NCI-H1694 (cell line): ENCODE measurements at places on chromosomes 11 and 22.
A peak's percentile ranks its signal among the peaks of the same experiment; 100 is the strongest.

DNA sequence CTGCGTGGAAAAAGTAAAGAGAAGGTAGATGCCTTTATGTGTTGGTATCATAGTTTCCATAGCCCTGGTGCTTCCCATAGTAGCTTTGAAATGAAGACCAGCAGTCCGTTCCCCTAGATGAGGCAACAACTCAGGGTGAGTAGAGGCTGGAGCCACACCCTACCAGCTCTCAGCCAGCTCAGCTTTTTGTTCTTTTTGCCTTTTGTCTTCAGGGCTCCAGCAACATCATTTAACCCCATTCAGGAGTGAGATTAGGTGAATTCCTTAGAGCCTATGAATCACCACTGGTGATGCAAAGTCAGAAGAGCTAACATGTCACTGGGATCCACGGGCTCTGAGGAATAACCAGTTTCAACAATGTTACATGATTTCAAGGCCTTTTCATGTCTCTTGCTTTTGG lies 14.0 kb upstream of the SESN3 start:
- no peak for DNase-seq

- no peak for DNase-seq
These were observed 373.6 kb upstream of the DDI1 start for GRCh38 chr11:103662880-103663279.

- no peak for DNase-seq
These were observed 524.5 kb downstream of the BRD1 start for GRCh38 chr22:49303061-49303735.

DNA sequence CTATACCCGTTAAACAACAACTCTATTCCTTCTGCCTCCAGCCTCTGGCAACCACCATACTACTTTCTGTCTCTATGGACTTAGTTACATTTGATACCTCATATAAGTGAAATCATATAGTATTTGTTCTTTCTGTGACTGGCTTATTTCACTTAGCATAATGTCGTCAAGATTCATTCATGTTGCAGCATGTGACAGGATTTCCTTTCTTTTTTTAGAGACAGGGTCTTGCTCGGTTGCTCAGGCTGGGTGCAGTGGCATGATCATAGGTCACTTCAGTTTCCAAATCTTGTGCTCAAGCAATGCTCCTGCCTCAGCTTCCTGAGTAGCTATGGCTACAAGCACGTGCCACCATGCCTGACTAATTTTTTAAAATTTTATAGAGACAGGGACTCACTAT lies 29.4 kb upstream of the SORL1 start:
- DNase-seq, result no peak

DNA sequence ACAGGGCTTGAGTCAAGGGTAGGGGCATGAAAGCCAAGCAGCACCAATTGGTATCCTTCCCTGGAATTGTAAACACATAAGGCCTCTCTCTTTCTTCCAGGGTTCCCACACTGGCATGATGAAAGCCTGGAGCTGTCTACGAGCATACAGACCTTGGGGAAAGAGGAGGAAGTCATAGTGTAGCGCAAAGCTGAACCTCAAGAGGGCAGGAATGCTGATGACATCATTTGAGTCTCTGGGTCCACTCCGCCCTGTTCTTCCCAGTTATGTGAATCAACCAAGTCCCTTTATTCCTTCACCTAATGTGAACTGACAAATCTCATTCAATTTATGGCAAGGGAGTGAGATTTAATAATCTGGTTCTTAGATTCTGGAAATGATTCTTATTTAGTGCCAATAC lies 266.4 kb upstream of the NCAM1 start:
- DNase-seq, result no peak

GRCh38 chr11:76771446-76772099 lies 11.6 kb upstream of the TSKU start:
- DNase-seq, result no peak

DNA sequence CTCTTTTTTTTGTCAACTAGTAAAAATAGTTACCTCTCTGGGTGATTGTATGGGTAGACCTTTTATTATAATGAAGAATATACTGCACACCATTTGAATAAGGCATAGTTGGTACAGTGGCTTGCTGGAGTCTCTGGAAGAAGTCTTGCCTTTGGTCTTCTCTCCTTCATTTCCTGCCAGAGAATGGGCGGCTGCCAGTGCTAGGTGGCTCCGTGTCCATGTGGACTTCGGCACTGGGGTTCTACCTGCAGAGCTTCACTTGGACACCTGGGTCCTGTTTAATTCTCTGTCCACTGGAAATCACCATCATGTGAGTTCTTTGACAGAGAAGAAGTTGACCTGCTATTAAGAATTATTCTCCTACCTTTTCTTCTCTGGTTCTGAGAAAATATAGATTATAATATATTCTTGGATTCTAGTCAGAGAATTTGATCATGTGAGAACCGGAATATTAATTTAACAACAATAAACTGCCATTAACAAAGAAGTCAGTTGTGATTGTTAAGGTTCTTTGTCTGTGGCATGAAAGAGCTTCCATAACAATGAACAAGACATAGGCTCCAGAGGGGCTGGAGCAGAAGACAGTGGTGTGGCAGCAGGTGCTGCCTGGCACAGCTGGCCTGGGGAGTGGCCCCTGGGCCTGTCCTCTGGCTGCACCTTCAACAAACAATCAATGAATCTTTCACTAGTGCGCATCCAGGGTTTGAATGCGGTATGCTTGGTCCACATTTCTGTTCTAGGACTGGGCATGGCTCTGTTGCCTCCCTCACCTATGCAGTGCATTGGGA lies 77.5 kb downstream of the PPFIBP2 start:
- DNase-seq, result no peak

- no peak for DNase-seq
These were observed 326.2 kb downstream of the TBC1D22A start for GRCh38 chr22:47088480-47089158.

GRCh38 chr11:19329970-19330369 lies 89.2 kb upstream of the E2F8 start:
- no peak for DNase-seq

GRCh38 chr11:96055706-96056387 lies 131.9 kb upstream of the MTMR2 start:
- DNase-seq, result no peak

DNA sequence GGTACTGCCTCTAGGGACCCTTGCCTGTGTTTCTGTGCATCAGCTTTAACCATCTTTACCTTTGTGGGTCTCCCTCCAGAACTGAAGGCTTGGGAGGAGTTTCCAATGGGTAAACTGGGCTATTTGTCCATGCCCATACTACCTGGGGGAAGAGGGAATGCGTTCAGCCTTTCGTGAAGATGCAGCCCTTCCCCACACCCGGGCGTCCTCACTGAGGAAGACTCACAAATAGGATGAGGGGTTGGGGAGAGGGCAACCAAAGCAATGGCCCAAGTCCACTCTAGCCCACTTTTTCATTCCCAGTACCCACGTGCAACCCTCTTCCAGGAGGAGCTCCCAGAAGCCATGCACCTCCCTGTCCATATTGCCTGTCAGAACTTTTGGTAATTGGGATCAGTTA lies 61.8 kb upstream of the ADA2 start:
- DNase-seq, result no peak

- DNase-seq, result no peak
These were observed 296.6 kb downstream of the LUZP2 start for GRCh38 chr11:24793479-24793878.

- DNase-seq, result no peak
These were observed 17.8 kb upstream of the ALX4 start for GRCh38 chr11:44327730-44328129.

DNA sequence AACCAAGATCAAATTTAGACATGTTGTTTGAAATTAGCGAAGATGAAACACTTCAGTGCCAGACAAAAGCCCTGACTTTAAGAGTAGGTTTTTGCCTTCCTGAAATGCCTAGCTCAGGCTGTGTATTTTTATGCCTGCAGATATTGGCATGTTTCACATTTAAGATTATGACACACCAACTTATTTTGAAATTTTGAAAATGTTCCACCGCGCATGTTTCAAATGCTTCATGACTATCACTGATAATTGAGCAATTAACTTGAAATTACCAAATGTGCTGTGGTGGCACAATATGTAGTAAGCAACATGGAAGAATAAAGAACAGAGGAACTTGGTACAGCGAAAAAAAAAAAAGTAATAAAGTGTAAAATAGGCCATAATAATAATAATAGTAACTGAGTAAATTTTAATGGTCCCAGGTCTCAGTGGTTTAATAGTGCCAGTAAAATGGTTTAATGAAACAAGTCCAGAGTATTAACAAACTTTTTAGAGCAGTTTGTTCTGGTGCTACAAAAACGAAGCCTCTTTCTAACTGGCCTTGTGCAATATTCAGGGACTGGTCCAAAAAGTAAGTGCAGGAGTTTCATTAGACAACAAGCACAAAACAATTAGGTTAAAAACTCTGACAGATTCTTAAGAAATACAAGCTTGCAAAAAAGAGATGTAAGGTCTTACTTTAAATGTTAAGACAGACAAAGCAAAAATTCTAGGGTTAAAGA lies 112.5 kb upstream of the SOX6 start:
- DNase-seq, result no peak

GRCh38 chr11:15157181-15157580 lies 42.5 kb downstream of the INSC start:
- no peak for DNase-seq

GRCh38 chr11:117073539-117073938 lies 24.7 kb downstream of the SIK3 start:
- DNase-seq, result no peak

DNA sequence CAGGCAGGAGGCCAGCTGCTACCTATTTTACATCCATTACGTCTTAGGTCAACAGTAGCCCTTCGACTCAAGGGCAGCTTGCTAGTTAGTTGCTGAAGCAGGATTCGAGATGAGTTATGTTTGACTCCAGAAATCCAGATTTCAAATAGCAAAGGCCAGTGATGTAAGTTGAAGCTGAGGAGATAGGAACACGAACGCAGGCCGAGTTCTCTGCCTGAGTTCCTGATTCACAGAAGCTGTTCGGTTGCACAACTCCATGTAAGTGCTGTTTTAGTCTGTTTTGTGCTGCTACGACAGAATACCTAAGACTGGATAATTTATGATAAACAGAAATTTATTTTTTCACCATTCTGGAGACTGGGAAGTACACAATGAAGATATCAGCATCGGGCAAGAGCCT lies 111.2 kb downstream of the SLC1A2 start:
- DNase-seq, result no peak

- no peak for DNase-seq
These were observed 445.6 kb downstream of the SOX6 start for GRCh38 chr11:15910761-15911160.

GRCh38 chr11:57360991-57361390 lies 20.0 kb downstream of the PRG3 start:
- no peak for DNase-seq

DNA sequence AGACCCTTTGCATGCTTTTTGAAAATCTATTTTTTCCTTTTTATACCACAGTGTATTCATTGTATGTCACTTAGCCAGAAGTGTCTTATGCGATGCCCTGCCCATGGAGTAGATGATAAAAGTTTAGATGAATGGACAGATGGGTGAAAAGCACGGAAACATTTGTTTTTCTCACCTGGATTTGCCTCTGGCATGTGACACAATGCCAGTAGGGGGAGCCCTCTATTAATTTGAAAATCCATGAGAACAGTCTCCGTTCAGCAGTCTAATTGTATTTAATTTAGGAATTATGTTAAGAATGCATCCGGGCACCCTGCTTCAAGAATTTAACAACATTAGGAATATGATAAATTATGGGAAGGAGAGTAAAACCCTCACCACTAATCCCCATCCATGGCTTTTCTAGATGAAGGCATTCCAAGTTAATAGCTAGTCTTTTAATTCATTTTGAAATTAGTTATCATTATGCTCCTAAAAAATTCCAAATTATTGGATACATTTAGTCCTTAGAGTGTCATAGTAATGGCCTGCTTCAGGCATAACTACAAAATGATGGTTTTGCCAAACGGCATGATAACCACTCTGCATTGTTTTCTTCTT lies 55.3 kb upstream of the ALKBH3 start:
- peak; percentile 34 for DNase-seq

GRCh38 chr11:64096835-64097234 lies 61.1 kb downstream of the FLRT1 start:
- no peak for DNase-seq

DNA sequence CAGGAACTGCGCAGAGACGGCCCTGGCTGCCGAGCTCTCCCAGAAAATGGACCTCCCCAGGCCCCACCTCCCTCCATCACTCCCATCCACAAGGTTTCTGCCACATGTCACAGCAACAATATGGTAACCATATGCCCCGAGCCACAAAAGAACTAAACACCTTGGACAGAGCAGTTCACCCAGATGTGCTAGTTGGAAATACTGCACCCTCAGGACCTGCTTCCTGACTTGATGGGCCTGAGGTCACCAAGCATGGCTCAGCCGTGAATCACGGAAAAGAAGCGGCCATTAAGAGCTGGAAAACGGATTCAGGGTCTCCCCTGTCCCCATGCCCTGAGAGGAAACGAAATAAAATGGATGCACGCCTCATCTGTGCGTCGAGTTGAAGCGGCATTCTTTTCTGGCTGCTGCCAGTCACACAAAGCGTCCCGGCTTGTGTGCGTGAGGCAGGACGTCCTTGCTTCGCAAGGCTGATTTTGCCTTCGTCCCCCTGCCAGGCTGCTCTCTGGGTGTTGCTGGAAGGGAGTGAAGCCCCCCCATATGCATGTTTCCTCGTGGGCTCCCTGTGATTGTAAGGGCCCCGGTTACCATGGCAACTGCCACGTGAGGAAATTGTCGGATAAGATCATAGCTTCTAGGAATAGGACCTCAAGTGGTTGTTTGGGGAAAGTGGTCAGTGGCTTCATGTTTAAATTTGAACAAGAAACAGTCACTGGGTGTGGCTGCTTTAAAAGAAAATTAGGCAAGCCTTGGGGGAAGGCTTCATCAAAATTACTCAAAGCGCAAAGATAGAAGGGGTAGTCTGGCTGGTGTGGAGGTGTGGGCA lies 51.7 kb downstream of the FLI1 start:
- no peak for DNase-seq

DNA sequence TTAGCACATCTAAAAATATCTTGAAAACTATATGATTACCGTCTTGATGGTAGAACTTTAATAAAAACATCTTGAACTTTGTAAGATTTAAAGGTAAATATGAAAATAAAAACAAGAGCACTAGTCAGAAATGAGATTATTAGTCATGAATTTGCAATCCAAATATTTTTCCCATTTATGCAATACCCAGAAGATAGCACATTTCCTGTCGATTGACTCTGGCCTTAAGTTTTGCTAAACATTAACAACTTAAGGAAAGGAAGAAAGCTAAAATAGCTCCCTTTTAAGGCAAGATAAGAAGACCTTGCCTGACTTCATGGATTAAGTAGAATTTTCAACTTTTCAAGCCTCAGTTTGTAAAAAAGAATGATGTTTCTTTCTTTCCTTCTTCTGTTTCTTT lies 1374.7 kb upstream of the RAG2 start:
- DNase-seq, result no peak

- no peak for DNase-seq
These were observed 988.6 kb downstream of the BRD1 start for GRCh38 chr22:48838846-48839730.

DNA sequence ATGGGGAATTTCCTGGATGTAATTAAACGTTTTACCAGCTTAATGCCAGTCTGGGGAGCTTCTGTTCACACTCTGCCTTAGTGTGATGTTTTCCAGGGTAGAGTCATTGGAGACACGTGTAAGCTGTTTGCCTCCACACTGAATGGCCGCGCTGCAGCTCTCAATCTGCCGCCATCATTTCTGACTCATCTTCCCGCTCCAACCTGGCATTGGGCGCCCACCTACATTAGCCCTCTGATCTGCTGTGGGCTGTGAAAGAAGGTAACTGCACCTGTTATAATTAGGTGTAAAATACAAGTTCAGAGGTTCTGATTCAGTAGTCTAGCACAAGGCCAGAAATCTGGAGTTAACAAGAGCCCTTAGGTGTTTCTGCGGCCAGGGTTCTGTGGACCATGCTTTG lies 54.6 kb downstream of the MN1 start:
- no peak for DNase-seq
